ENCODE measurements at places on chromosomes 5 and 9.

GRCh38 chr5:95823218-95823737 is 752 bp upstream of the GLRX start:
- DNase-seq = no peak

GRCh38 chr5:115992848-115993350 is 30.6 kb downstream of the LVRN start:
- no peak for DNase-seq

GRCh38 chr9:89454498-89455355 is 43.2 kb downstream of the SEMA4D start:
- no peak for DNase-seq

DNA sequence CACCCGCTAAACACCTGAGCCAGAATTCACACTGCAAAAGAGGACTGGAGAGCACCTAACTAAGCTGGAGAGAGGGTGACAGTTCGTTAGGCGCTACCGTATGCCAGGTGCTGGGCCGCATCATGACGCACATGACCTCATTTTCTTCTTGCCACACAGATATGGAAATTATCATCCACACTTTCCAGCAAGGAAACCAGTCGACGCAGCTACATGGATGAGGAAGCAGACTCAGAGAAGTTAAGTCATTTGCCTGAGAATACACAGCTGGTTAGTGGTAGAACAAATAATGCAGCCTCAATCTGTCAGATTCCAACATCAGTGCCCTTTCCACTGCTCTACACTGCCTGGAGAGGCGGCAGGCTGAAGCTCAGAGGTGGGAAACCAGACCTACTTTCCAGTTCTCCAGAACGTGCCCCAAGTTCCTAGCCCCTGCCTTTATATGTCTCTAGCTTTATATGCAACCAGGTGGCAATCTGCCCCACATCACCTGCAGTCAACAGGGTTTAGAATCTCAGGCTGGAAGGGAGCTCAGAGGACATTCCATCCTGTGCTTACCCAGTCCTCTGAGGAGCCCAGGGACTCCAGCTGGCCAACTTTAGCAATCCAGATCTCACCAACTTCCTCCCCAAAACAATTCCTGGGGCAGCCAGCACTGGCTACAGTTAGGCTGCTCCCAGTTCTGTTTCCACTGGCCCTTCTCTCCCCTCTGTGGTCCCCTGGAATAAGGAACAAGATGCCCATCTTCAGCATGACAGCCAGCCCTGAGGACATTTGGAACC is 8.8 kb downstream of the TNIP1 start:
- no peak for DNase-seq
